ENCODE measurements at places on chromosomes 2 and 18. TPM values are rescaled to one million over a fixed set of nuclear protein-coding genes. Genes with fewer than 3 reads are reported as not detected.

Gene SIX2
- total RNA-seq = 1.3 TPM

Gene OSBPL6
- 12.2 TPM for total RNA-seq

Gene CCDC141
- total RNA-seq = 79.4 TPM

Gene ANKRD29
- total RNA-seq = 8.5 TPM

Gene EMILIN1
- total RNA-seq = 41.1 TPM

Gene ADRA2B
- 2.3 TPM for total RNA-seq

Gene PLGLB2
- total RNA-seq = not detected

Gene MYOM1
- 263 TPM for total RNA-seq

Gene STON1
- 16.7 TPM for total RNA-seq

Gene HOXD12
- total RNA-seq = not detected

GRCh38 chr2:134917360-134917865 lies 1.2 kb upstream of the CCNT2 start:
- peak; percentile 29 for DNase-seq

- DNase-seq = no peak
These were observed 99.6 kb downstream of the PTGR3 start for GRCh38 chr18:75109319-75109691.

GRCh38 chr2:82853299-82853698 lies 1605.8 kb downstream of the SUCLG1 start:
- DNase-seq = no peak

- peak; percentile 17 for DNase-seq
These were observed 102.7 kb upstream of the ARHGAP15 start for GRCh38 chr2:143026411-143027054.

GRCh38 chr2:190635781-190636180 lies 13.1 kb upstream of the NAB1 start:
- DNase-seq = no peak

- no peak for DNase-seq
These were observed 49.5 kb upstream of the TMEM87B start for GRCh38 chr2:112005406-112006075.

GRCh38 chr2:126769118-126769517 lies 113.2 kb downstream of the GYPC start:
- DNase-seq = no peak

- no peak for DNase-seq
These were observed 3.8 kb downstream of the EVX2 start for GRCh38 chr2:176079831-176080539.

GRCh38 chr2:13884291-13884976 lies 748.1 kb upstream of the LRATD1 start:
- no peak for DNase-seq

- DNase-seq = no peak
These were observed 162.4 kb downstream of the DSEL start for GRCh38 chr18:67354091-67354490.

DNA sequence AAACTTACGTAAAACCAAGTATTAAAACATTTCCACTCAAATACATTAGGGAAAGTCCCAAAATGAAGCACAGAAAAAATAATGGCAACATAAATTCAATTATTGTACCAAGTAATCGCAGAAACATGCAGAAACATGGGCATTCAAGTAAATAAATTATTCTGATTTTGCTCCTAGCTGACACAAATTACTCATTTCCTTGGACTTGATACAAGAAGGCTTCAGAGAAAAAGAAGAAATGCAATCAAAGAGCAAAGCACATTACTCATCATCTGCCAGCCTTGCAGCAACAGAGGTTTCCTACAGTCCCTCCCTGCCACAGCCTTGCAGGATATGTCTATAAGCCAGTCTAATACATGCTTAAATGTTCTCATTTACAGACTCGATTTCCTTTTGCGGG lies 439.8 kb upstream of the LYPD1 start:
- no peak for DNase-seq

- no peak for DNase-seq
These were observed 69.4 kb upstream of the CPO start for GRCh38 chr2:206869824-206870495.

- DNase-seq = peak; percentile 45
These were observed 95.5 kb downstream of the CABYR start for GRCh38 chr18:24234330-24234729.

- DNase-seq = peak; percentile 33
These were observed 14.4 kb downstream of the RAB12 start for GRCh38 chr18:8623549-8624106.

GRCh38 chr2:4831751-4832150 lies 860.4 kb upstream of the SOX11 start:
- no peak for DNase-seq

GRCh38 chr2:167293172-167293781 lies 405.0 kb downstream of the XIRP2 start:
- no peak for DNase-seq

DNA sequence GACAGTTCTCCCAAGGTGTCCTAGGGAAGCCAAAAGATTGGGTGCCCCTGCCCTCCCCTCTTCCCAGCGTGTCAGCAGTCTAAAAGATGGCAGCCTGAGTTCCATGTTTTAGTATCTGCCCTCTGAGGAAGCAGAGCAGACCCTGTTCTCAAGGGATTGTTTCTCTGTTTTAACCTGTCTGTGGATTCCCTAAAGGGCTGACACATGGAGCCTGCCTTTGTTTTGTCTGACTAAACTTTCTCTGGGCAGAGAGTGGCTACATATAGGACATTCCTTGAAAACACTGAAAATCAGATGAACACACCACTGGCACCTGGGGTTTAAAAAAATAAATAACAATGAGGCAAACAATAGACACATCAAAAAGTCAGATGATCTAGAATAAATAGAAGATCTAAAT lies 337.6 kb downstream of the KIAA1328 start:
- no peak for DNase-seq

- no peak for DNase-seq
These were observed 29.9 kb downstream of the HS6ST1 start for GRCh38 chr2:128288781-128289180.

DNA sequence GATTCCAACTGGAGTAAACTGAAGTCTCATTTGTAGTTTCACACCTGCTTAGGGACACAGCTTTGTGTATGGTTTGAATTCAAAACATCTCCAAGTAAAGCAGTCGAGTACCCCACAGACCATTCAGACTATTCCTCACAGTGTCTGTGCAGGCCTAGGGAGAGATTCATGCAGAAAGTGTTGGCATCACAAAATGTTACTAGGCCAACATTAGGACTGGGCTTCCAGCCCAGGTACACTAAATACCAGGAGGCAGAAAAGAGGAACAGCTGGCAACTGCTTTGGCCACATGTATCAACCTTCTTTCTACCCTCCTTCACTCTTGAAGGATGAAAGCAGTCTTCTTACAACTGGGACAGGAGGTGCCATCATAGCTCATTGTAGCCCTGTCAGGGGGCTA lies 270.4 kb upstream of the TMEFF2 start:
- no peak for DNase-seq

DNA sequence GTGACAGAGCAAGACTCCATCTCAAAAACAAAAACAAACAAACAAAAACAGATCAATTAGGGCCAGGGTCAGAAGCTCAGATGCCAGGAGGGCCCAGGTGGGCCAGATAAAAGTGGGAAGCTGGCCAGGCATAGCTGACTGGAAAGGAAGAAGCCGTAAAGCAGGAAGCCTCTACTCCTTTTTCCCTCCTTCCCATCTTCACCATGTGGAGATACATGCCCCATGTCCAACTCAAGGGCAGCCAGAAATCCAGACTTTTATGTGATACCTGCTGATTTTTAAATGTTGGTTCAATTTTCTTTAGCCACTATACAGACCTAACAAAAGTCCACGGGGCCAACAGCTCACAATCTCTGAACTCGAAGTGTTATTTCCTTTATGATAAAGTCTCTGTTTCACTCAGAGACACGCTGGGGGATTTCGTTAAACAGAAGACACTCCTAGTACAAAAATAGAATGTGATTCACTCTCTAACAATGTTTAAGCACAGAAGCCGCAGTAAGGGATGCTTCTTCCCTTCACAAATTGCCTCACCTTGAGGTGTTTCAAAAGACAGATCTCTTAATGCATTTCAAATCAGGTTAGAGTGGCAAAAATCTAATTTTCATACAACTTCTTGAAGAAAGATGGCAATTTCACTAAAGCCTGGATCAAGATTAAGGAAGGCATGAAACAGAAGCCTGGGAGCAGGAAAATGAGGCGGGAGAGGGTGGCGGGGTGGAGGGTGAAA lies 14.0 kb downstream of the TMEM247 start:
- no peak for DNase-seq

GRCh38 chr2:141035846-141036420 lies 1094.9 kb downstream of the LRP1B start:
- no peak for DNase-seq

GRCh38 chr2:221454459-221455105 lies 117.5 kb downstream of the EPHA4 start:
- no peak for DNase-seq

- DNase-seq = no peak
These were observed 168.5 kb downstream of the DPP4 start for GRCh38 chr2:161905389-161906046.

- DNase-seq = no peak
These were observed 23.7 kb downstream of the SCN1A start for GRCh38 chr2:166104084-166104483.

DNA sequence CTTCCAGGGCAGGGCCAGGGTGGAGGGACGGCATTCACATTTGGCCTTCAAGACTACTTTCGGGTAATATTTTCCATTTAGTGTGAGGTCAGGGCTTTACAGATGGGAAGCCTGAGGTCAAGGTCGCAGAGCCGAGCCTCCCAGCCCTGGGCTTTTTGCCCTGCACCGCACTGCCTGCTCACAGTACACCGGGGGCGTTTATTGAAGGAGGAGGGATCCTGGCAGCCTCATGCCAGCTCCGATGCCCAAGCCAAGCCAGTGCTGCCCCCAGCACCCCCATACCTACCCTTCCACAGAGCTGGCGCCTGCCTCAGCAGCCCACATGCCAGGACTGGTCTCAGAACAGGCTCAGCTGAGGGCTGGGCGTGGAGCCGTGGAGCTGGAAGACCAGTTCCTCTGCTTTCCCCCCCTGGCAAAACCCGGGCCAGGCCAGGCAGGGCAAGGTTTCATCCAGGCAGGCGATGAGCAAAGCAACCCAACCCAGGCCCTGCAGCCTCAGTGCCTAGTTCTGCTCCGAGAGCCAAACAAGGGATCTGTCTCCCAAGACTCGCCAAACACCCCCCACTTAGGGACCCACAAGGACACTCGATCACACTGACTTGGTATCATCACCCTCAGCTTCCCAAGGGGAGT lies 11.9 kb downstream of the SDC1 start:
- no peak for DNase-seq

DNA sequence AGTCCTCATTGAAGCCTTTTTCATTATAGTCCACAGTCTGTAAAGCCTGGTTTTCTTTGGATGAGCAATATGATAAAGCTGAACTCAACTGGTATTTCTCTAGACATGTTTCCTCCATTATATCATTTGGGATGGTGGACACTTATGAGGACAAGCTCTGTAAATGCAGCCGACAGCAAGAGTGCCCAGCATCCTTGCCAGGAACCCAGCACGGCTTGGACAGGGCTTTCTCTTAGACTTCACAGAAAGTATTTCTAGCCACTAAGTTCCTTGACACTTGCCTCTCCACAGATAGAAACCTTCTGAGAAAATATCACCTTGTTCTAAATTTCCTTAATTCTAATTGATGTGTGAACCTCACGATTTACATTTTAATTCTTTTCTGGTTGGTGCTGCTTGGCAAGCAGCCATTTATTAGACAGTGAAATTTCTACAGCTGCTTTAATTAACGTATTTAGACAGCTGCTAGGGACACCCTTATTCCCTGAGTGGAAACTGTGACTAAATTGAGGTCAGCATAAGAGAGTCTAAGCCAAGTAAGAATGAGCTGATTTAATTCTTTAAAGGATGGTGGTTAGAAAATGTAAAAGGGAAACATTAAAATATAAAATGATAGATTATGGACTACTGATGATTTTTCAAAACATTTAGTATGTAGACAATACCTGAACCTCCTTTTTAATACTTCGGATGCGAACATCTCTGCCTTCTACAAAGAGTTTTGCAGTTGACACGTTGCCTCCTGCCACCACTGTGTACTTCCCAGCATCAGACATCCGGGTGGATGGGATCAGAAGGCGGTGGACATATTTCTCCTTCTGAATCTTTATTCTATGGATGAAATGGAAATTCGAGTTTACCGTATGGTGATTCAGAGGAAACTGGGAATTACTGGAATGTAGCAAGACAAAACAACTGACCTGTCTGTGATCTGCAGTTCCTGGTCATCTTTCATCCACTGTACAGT lies 39.8 kb downstream of the TTN start:
- DNase-seq = no peak

- DNase-seq = no peak
These were observed 10.7 kb downstream of the KCNJ3 start for GRCh38 chr2:154709215-154709614.

GRCh38 chr18:51290860-51291259 lies 93.4 kb upstream of the MEX3C start:
- no peak for DNase-seq

- DNase-seq = no peak
These were observed 33.8 kb downstream of the PID1 start for GRCh38 chr2:229237270-229237669.

DNA sequence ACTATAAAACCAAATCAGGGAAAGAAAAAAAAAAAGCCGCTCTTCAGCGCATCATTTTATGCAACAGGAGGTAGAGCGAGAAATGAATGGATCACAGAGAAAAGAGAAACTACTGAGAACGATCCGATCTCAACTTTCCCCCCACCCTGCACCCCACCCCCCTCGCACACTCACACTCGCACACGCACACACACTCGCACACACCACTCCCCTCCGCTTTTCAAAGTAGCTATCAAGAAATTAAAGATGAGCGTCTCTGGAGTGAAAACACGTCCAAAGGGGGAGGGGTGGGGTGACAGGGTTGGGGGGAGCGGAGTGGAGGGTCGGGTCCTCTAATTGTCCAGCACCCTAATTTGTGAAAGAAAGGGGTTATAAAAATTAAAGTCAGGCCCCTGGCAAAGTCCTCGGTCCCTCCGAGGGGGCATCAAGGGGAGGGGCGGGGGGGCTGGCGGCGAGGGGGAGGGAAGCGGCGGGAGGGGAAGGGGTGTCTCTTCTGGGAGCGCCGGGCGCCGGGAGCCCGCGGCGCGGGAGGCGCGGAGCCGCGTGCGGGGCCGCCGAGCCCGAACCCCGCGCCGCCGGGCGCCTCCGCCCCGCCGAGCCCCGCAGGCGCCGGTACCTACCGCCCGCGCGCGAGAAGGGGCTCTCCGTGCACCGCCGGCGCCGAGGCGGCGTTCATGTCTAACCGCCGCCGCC lies 428 bp downstream of the TCF4 start:
- DNase-seq = peak; percentile 27

DNA sequence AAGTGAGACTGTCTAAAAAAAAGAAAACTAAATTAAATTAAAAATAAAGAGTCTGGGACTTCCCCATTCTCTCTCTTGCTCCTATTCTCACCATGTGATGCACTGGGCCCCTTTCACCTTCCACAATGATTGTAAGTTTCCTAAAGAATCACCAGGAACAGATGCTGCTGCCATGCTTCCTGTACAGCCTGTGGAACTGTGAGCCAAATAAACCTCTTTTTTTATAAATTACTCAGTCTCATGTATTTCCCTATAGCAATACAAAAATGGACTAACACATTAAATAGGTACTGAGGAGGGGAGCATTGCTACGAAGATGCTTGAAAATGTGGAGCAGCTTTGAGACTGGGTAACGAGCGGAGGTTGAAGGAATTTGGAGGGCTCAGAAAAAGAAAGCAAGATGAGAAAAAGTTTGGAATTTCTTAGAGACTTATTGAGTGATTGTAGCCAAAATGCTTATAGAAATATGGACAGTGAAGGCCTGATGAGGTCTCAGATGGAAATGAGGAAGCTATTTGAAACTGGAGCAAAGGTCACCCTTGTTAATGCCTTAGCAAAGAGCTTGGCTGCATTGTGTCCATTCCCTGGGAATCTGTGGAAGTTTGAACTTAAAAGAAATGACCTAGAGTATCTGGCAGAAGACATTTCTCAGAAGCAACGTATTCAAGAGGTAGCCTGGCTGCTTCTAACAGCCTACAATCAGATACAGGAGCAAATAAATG lies 128.7 kb downstream of the EIPR1 start:
- DNase-seq = no peak
